Fibroblast of the aortic adventitia (primary cell): ENCODE measurements at places on chromosomes 6 and 20. TPM values are rescaled to one million over a fixed set of nuclear protein-coding genes. Genes with fewer than 3 reads are reported as not detected.

The SLC2A10 gene
- total RNA-seq = 37.4 and 43.4 TPM in 2 replicates

The GSTA2 gene
- total RNA-seq = not detected in 2 replicates

The SLC4A11 gene
- 0.49 and 0.63 TPM in 2 replicates for total RNA-seq

The NELFCD gene
- 14.4 and 46.1 TPM in 2 replicates for total RNA-seq

The BNIP5 gene
- total RNA-seq = not detected in 2 replicates

The CPXM1 gene
- 3.8 and 48.5 TPM in 2 replicates for total RNA-seq

The NRN1 gene
- 0.65 TPM in 1 of 2 replicates, not detected in the other for total RNA-seq

The SIRPG gene
- total RNA-seq = not detected in 2 replicates

The OLIG3 gene
- 0.74 TPM in 1 of 2 replicates, not detected in the other for total RNA-seq

- DNase-seq = no peak
These were observed 151.8 kb downstream of the ZFP64 start for GRCh38 chr20:52039790-52040189.

DNA sequence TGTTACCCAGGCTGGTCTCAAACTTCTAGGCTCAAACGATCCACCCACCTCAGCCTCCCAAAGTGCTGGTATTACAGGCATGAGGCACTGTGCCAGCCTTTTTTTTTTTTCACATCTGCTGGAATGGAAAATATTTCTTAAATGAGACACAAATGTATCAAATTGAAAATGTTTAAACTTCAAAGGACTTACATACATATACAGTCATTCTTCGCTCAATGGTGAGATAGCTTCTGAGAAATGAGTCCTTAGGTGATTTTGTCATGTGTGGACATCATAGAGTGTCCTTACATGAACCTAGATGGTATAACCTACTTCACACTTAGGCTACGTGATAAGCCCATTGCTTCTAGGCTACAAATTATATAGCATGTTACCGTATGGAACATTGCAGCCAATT, 43.1 kb downstream of the MICA start:
- peak; percentile 43 for DNase-seq

DNA sequence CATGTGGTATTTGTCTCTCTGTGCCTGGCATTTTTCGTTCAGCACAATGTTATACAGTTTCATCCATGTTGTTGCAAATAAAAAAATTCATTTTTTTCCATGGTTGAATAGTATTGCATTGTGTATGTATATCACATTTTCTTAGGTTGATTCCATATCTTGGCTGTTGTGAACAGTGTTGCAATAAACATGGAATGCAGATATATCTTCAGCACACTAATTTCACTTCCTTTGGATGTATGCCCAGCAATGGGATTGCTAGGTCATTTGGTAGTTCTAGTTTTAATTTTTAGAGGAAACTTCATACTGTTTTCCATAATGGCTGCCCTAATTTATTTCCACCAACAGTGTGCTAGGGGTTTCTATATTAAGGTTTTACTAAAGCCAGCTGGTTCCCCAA, 52.6 kb downstream of the GFRAL start:
- DNase-seq = no peak

GRCh38 chr20:45779011-45779915, 12.4 kb downstream of the WFDC3 start:
- peak; percentile 100 for DNase-seq

DNA sequence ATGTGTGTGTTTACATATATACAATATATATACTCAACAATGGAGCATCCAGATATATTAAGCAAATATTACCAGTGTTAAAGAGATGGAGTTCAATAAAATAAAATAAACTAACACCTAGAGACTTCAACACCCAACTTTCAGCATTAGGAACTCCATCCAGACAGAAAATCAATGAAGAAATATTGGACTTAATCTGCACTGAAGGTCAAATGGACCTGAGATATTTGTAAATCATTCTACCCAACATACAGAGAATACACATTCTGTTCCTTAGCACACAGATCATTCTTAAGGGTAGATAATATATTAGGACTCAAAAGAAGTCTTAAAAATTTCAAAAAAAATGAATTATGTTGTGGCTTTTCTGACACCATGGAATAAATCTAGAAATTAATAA, 832.3 kb upstream of the ADGRB3 start:
- no peak for DNase-seq

GRCh38 chr6:158660333-158660754, 10.5 kb downstream of the SYTL3 start:
- DNase-seq = no peak

DNA sequence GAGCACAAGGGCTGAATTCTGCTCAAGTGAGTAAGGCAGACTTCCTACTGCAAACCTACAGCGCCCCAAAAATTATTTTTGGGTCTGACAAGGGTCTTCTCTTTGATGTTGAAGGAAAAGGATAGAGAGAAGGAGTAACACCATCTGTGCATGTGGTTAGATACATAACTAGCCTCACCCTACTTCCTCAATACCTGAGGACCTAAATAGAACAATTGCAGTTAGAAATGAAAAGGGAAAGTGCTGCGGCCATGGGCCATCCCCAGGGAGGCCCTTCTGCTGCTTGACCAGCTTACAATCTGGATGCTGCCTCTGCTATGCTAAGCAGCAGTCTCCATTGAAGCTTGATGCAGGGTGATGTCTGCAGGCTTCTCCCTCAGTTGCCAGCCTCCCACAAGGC, 63.2 kb upstream of the ARMH2 start:
- no peak for DNase-seq

DNA sequence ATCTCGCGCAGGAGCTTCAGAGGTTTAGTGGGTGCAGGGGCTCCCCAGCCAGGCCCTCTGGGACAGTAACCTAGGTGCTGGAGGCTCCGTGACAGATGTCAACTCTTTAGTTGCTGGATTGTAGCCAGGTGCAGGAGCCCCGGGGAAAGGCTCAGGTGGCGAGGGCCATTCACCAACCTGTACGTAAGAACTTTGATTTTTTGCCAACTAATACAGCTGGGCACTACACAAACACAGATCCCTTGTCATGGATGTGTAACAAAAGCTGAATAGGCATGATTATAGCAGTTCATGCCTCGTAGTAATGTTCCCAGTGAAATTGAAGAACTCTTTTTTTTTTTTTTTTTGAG, 82.6 kb downstream of the CDC5L start:
- no peak for DNase-seq

GRCh38 chr6:82567621-82568020, 204.0 kb downstream of the TPBG start:
- DNase-seq = no peak

GRCh38 chr6:84137051-84137375, 90.4 kb downstream of the CEP162 start:
- no peak for DNase-seq

GRCh38 chr6:112289038-112289566, 34.7 kb upstream of the LAMA4 start:
- peak; percentile 96 for DNase-seq

GRCh38 chr20:8254911-8255582, 123.0 kb downstream of the PLCB1 start:
- no peak for DNase-seq

- no peak for DNase-seq
These were observed 15.2 kb upstream of the GDAP1L1 start for GRCh38 chr20:44231713-44232468.

GRCh38 chr6:54282186-54282585, 26.1 kb upstream of the TINAG start:
- DNase-seq = peak; percentile 59

GRCh38 chr6:120646101-120646500, 688.2 kb downstream of the TBC1D32 start:
- no peak for DNase-seq

GRCh38 chr6:113412589-113413357, 444.4 kb upstream of the MARCKS start:
- DNase-seq = no peak
